ENCODE measurements at places on chromosomes 6 and 20. TPM values are rescaled to one million over a fixed set of nuclear protein-coding genes. Genes with fewer than 3 reads are reported as not detected.

Gene FKBP1C
- polyA plus RNA-seq, result 16.2 TPM

Gene IP6K3
- 40.1 TPM for polyA plus RNA-seq

Gene PLAGL2
- 19.8 TPM for polyA plus RNA-seq

Gene KIAA1755
- 10.0 TPM for polyA plus RNA-seq

All from muscle of arm (tissue), 14 donors.